ENCODE measurements at places on chromosomes 4 and X. TPM values are rescaled to one million over a fixed set of nuclear protein-coding genes. Genes with fewer than 3 reads are reported as not detected.

Gene HOPX
- total RNA-seq, result 13.2 TPM

DNA sequence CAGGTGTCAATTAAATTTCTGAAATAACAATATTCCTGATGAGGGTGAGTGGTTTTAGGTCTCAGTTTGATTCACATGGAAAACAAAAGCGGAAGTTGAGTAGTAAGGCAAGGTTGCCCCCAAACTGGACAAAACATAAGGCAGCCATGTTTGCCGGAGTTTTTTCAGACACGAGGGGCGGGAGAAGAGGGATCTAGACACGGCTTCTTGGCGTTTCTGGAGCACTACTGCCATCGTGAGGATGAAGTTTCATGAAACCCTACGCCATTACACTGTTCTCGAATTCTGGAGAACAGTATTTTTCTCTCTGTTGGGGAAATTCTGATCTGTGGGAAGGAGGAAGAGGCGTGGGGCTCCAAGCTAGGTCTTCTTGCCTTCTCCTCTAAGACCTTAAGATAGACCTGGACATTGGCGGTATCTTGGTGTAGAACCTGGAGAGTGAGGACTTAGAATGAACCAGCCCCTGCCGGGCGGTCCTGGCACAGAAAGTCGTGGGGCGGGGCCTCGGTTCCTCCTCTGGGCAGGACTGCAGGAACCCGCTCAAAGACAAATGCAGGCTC is 160.3 kb downstream of the OR13H1 start:
- no peak for DNase-seq

DNA sequence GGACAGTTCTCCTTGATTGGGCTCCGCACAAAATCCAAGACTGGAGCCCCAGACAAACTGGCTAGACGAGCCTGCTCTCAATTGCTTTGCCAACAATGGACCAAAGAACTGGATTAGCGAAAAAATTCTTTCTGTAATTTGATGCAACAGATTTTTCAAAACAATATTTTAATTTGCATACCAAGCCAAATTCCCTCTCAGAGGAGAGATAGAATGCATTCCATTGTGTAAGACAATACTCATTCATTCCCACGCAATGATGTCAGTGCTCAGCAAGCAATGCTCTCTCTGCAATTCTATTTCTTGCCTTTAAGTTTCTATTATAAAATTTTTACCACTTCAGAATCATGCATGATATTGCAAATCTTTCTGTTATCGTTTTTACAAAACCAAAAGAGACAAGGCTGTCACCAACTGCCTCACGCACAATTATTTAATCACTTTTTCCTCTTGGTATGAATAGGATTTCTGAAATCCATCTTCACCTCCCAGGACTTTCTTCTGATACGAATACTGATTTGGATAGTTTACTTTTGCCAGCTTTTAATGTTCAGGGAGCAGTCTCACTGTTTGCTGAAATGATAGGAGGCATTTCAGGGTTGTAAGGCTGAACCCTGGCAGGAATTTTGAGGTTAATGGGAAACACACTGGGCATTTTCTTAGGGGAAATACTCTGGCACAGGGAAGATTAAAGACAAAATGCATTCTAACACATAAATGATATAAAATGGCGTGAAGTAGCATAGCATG is 46.1 kb upstream of the HCCS start:
- DNase-seq, result no peak

Gene CYLC1
- not detected for total RNA-seq

All from activated B cell treated with CpG ODN at 0.5 μM for 24 hours (primary cell).